Natural killer cell (primary cell): ENCODE measurements at places on chromosomes 5 and 9. TPM values are rescaled to one million over a fixed set of nuclear protein-coding genes. Genes with fewer than 3 reads are reported as not detected.

DNA sequence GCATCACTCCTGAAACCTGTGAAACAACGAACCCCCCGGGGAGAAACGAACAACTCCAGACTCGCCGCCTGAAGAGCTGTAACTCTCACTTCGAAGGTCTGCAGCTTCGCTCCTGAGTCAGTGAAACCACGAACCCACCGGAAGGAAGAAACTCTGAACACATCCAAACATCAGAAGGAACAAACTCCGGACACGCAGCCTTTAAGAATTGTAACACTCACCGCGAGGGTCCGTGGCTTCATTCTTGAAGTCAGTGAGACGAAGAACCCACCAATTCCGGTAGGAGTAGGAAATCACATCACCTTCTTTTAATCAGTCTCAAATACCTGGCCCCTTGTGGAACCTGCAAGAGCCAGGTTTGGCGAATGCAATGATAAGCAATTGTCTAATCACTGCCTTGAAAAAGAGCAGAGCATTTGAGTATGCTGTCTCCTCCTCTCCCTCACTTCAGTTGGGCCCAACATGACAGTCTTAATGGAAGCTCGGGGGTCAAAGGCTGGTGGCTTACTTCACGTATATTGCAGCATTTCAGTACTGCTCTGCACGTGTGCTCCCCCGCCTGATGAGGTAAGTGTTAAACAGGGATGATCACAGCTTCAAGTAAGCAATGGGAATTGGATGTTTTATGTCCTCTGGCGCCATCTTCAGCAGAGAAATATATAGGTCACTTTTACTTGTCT, 473 bp downstream of the IRGM start:
- peak; percentile 92 for DNase-seq

DNA sequence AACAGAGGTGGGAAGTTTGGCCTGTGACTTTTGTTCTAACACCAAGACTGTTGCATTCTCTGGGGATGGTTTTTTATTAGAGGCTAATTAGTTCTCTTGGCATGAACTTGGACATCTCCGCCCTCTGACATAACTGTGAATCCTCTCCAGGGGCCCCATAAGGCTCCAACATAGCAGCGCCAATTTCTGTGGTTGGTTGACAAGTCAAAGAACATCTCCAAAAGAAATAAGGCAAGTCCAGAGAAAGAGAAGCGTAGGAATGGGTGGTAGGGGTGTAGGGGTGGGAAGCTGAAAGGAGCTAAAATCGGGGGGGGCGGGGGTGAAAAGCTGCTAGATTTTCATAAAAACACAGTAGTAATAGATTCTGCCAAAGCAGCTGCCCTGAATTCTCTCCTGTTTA, 81.0 kb upstream of the DAB2 start:
- DNase-seq: no peak

GRCh38 chr9:85009251-85009650, 339.7 kb downstream of the NTRK2 start:
- DNase-seq: no peak

DNA sequence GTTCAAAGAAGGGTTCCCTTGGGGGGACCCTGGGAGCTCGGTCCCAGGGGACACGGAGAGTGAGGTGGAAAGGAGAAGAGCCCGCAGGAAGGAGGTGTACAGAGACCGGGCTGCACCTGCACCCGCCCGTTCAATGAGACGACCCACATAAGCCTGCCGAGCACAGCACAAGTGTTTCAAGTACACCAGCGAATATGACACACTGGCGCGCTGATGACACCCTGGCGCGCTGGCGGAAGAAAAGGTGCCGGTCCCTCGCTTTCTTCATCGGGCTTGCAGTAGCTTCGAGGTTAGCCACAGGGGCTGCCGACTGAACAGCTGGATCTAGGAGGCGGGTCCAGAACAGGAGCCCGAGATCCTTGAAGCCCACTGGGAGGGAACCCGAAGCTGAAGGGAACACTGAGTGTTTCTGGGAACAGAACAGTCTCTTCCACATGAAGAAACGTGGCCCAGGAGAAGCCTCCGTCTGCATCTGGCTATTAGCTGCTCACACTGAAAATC, 1.4 kb downstream of the TBC1D9B start:
- no peak for DNase-seq

DNA sequence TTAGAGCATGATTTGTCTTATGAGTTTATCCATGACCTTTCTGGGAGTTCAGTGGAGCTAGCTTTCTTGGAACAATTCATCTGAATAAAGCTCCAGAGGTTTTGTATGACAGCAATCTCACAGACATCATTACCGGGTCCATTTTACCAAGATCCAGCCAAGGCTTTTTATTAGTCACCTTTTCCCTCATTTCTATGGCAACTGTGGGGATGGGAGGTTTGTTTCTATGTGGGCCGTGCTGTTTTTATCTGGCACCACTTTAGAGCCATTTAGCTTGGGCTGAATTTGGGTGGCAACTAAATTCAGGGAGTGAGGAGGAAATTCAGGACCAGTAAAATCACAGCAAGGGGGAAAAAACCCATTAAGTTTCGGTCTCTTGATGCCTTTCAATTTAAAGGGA, 245.7 kb downstream of the NSG2 start:
- no peak for DNase-seq

GRCh38 chr5:96537386-96537785, 104.3 kb upstream of the PCSK1 start:
- DNase-seq: peak; percentile 78

DNA sequence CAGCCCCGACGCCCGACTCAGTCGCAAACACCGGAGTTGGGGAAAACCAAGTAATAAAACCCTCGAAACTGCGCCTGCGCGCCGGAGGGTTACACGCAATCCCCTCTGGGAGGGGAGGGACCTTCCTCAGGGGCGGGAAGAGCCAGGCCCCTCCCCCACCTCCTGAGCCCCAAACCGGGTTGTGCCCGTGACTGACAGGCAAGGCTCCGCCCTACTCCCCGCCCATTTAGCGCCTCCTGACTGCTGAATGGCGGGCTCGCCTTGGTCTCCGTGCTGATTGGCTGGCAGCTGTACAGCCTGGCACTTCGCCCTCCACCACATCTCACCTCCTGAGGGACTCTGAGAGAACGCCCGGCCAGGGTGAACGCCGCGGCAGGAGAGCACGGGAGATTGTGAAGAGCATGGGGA, at the start of gene PRDM9:
Gene PRDM9 (plus strand): TSS at position 332 of the 408 bp plus-strand sequence. CDS start 1,425 bp downstream, outside the sequence.
- DNase-seq: peak; percentile 44

DNA sequence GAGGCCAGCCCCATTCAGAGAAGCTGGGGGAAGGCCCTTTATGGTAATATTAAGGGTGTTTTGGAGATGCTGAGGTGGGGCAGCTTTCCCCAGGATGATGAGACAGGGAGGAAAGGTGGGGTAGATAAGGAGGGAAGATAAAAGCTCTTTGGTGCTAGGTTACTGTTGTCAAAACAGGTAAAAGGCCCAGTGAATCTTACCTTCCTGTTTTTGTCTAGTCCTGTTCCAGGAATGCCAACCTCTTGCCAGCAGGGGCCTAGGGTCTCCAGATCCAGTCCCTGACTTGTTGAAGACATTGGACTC, 797 bp upstream of the CCL27 start:
- peak; percentile 67 for DNase-seq

- DNase-seq: no peak
Observed at GRCh38 chr9:107693625-107694326, 204.2 kb upstream of the KLF4 start.

- peak; percentile 48 for DNase-seq
Observed at GRCh38 chr9:127778280-127779135, at the start of gene SH2D3C. TSS of gene SH2D3C (minus strand) at chr9:127778666. CDS start at chr9:127778627, 39 bp downstream.

DNA sequence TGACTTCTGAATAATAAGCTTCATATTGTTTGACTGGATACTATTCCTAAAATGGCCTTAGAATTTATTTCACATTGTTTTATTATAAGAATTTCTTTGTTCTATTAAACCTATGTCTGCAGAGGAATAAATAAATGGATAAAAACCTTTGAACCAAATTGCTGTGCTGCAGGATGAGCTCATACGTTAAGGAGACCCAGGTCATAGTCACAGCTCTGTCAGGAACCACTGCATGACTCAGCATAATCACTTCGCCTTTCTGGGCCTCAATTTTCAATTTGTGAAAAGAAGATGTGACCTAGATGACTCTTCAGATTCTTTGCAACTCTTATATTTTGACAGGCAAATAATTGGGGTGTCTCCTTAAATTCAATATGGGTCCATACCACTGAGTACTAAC, 36.7 kb upstream of the HMHB1 start:
- no peak for DNase-seq

GRCh38 chr9:105258225-105258737, 13.8 kb downstream of the SLC44A1 start:
- DNase-seq: no peak

DNA sequence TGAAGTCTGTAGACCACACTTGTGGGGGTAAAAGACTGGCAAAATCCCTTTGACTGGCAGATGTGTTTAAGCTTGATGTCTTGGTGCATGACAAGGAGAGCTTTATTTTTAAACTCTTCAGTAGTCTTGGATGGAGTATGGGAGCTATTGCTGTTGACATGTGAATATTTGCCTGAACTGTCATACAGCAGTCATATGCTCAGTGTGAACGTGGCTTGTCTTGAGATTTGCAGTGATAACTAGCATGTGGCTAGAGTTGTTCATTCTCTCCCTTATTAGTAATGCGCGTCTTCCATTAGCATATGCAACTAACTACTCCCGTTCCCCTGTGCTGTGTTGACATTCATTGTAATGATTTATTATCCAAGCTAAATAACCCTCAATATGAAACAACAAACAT, 523.6 kb upstream of the WWC1 start:
- no peak for DNase-seq

- DNase-seq: peak; percentile 56
Observed at GRCh38 chr9:109012009-109012875, 1.1 kb downstream of the CTNNAL1 start.

- no peak for DNase-seq
Observed at GRCh38 chr5:96818125-96818788, 10.5 kb upstream of the ERAP1 start.

GRCh38 chr9:68455451-68455850, 85.2 kb downstream of the TMEM252 start:
- DNase-seq: no peak

DNA sequence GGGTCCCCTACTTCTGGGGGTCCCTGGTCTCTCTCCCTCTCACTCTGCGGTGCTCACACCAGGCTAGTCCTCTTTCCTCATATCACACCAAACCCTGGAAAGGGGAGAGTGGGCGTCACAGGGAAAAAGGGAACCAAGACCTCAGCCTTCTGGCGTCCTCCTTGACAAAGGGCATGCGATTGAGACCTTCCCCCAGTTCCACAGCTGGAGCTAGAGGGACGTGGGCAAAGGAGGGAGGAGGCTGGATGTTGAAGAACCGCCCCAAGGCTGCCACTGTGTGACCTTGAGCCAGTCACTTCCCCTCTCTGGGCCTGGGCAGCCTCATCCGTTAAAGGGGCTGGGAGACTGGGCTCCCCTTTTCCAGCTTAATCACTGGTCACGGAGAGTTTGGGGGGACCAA, 18.5 kb upstream of the TOR2A start:
- no peak for DNase-seq

DNA sequence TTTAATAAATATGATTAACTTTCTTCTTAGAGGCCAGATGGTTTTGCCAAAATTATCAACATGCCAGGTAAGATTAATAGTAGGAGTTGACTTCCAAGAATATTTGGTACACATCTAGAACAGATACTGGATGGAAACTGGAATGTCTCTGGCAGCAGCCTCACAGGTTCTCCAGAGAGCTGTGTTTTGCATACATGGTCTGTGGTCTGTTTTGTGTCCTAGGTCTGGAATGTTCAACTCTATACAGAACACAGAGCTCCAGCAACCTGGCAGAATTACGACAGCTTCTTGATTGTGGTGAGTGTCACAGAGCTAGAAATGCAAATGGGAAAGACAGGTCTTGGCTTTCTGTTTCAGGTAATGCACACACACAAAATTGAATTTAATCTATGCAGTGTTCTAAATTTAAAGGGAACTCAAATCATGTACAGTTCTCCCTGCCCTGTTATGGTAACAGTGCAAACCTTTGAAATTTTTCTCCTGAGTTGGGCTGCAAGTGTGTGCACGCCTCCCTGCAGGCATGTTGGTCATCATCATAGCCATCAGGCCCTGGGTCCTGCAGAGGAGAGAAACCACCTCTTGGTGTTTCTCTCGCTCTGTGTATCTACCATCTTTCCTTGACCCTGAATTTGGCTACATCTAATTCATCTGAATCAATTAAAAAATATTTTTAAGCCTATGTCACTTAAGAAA, 58.3 kb downstream of the PIK3R1 start:
- no peak for DNase-seq

GRCh38 chr5:158676642-158677469, 422.9 kb downstream of the EBF1 start:
- no peak for DNase-seq

DNA sequence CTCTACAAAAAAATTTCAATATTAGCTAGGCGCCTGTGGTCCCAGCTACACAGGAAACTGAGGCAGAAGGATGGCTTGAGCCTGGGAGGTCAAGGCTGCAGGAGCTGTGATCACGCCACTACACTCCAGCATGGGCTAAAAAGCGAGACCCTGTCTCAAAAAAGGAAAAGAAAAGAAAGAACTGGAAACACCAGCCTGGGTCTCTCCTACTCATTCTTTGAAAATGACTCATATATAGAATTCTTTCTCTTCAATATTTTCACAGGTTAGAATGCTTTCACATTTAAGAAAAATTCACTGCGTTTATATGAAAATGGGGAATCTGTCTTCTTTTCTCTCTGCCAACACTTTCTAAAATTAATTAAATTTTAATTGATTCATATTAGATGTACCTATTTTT, 115.6 kb downstream of the TRPM6 start:
- DNase-seq: no peak

DNA sequence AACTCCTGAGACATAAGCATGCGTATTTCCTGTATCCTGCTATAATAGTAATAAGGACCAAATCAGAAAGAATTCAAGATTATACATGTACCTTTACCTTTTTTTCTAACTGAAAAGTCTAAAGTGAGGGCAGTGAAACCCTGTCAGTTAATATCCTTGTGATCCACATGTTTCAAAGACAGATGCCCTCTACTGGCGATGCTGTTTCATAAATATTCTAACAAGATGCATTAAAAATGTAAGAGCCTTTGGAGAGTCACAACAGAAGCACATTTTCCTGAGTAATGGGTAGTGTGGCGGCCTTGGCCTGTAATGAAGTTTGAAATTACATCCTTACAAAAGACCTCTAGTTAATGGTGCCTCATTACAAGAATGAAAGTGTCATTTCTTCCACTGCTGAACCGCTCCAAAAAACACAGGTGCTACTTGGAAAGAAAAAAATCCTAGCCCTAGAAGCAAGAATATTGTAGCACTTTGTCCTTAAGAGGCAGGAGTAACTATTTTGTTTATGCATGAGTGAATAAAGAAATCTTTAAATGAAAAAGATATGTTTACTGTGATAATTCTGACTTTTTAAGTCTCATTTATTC, 232.6 kb downstream of the EPB41L4A start:
- no peak for DNase-seq

- no peak for DNase-seq
Observed at GRCh38 chr5:91016954-91017700, 366.0 kb downstream of the ARRDC3 start.

GRCh38 chr5:68845131-68845530, 248.7 kb upstream of the SLC30A5 start:
- no peak for DNase-seq

SIMC1 gene
- total RNA-seq: 27.8 TPM

SV2C gene
- not detected for total RNA-seq

PLAC8L1 gene
- total RNA-seq: not detected

PLCXD3 gene
- total RNA-seq: not detected

TMEM174 gene
- not detected for total RNA-seq

SLC34A1 gene
- 0.50 TPM for total RNA-seq

MEGF10 gene
- total RNA-seq: not detected

ANKRD34B gene
- total RNA-seq: not detected

LCNL1 gene
- 8.2 TPM for total RNA-seq

AFAP1L1 gene
- total RNA-seq: 1.5 TPM
